Right renal pelvis (tissue), 4 donors: ENCODE measurements at places on chromosomes 3 and 15.

- no peak for DNase-seq
Observed at GRCh38 chr15:91857224-91857585, 3.7 kb downstream of the SLCO3A1 start.

DNA sequence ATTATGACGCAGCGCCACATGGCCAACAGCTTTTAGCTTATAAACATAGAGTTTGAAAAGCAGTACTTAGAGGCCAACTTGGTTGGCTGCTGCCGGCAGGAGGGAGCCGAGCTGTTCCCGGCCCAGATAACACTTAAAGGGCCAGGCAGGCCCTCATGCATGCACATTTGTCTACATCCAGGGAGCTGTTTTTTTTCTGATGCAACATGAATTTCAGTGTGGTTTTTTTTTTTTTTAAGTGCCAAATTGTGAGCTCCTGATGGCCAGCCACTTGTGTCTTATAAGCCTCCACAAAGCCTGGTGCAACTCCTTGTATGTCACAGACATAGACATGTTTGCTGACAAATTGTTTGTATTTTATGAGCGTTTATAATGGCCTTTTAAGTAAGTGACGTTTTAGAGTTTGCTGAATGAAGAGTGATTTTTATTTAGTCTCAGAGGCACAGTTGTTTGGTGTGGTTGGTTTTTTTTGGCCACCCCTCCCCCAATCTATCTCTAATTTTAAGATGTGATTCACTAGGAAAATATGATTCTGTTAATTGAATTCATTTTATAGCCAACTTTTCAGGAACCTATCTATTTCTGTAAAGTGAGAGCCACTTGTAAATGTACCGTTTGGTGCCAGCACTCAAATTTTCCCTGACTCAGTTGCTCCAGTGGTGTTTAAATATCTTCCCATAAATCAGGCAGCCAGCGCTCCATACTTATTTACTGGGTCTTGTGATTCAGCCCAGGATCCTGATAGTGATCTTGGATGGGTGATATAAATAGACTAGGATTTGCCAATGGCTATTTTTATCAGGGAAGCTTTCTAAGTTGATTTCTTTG, 134.3 kb downstream of the VGLL4 start:
- no peak for DNase-seq

GRCh38 chr3:164732166-164732565, 346.1 kb downstream of the SI start:
- DNase-seq: no peak

DNA sequence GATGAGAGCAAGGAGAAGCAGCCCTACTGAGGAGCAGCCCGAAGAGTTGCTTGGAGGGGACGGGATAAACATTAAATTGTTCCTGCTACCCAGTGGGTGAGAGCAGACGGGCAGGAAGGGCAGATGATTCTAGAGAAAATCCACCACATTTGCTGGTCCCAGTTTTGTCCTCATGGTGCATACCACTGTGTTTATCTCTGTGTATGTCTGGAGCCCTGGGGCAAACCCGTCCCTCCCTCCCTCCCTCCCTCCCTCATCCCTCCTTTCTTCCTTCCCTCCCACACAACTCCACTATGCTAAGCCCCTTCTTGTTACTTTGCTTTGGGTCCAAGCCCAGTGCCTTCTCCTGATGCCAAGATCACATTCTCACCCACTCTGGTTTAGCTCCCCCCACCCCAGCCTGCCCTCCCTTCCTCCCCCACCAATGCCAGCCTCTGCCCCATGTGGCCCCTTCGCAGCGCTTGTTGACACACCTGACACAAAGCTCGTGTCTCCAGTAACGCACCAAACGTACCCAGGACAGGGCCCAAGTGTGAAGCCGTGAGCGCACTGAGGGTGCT, 194.8 kb downstream of the ATP10A start:
- DNase-seq: no peak

DNA sequence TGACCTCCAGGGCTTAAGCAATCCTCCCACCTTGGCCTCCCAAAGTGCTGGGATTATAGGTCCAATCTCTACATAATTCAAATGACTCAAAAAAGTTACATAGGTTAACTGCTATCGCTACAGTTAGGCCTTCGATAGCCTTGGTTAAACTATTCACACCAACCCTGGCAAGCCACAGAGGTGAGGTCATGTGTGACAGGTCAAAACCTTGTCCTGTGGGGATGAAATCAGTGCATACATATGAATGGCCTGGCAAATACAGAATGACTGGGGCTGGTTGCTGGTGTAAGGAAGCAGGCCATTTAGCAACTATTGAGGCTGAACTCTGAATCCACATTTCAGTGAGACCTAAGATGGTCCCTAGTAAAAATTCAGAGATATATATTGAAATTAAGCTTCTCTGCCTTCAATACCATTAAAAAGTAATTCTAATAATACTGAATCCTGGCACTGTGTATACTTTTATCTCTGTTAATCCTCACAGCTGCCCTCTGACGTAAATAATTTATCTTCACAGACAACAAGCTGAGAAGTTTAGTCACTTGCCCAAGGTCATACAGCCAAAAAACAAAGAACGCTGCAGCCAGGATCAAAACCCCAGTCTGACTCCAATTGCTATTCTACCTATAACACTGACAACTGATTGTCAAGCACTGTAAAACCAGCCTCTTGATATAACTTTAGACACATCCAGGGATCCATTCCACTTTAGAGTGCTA, 35.3 kb downstream of the MKRN2 start:
- DNase-seq: no peak

DNA sequence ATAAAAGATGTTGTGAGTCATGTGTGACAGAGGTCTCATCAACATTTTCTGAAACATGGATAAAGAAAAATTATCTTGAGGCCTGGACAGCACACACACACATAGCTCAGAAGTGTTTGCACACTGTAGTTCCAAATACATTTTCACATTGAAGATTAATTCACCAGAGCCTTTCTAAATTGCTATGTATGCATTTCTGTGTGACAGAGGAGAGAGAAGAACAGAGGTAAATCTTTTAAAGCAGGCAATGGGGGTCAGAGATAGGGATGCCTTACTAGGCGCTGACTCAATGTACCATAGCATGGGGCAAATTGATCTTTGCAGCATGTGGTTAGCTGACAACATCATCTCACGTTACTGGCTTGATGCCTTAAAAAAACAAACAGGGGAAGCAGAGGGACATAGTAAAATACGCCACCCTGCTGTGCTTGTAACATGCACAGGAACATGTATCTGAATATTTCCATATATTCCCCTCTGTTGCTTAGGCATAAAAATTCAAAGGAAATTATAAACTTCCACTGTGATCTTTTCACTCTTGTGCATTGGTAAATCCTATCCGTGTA, 7.7 kb downstream of the POU1F1 start:
- no peak for DNase-seq

- DNase-seq: no peak
Observed at GRCh38 chr15:25175033-25175788, 220.4 kb downstream of the SNRPN start.

DNA sequence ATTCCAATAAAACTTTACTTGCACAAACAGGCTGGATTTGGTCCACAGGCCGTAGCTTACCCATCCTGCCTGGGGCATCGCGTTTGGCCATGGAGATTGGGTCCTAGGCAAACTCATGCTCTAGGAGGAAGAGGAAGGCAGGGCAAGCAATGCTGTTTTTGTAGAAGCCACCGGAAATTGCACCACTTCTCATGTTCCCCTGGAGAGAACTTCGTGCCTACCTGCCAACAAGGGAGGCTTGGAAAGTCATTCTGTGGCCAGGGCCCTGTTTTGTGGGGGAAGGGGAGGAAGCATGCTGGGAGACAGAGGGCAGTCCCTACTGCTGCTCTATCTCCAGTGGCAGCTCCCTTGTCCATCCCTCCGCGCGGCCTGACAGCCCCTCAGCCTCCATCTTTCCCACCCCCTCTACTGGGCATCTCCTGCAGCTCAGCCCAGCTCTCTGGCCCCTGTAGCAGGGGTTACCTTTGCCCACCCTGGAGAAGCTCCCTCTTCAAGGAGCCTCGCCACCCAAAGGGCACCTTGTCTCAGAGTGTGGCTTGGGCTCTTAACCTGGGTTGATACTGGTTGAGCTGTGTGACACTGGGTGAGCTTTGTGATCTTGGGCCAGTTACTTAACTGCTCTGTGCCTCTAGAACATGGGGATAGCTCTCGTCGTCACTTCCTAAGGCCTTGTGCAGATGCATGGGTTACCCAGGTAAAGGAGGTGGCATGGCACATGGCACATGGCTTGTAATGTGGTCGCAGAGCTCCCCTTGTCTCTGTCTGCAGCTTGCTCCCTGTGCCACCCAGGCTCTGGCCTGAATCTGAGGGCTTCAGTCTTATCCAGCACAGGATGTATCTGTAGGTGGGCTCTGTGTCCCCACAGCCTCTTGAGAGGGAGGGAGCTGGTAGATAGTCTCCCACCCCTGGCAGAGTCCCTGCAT, 6.1 kb downstream of the ABTB1 start:
- DNase-seq: no peak
